ENCODE measurements at places on chromosomes 6 and 20. TPM values are rescaled to one million over a fixed set of nuclear protein-coding genes. Genes with fewer than 3 reads are reported as not detected.

Gene TGM3
- 0.39 TPM for total RNA-seq

Gene FKBP1C
- total RNA-seq, result 0.20 TPM

Gene EYS
- 3.5 TPM for total RNA-seq

Gene FAXC
- 31.7 TPM for total RNA-seq

Gene MRPL2
- total RNA-seq, result 29.7 TPM

Gene NOTCH4
- total RNA-seq, result 12.8 TPM

Gene CALHM4
- total RNA-seq, result 0.22 TPM

Gene C6orf141
- total RNA-seq, result 1.3 TPM
